Fibroblast of skin of right quadriceps (primary cell): ENCODE measurements at places on chromosomes 2 and 18.

DNA sequence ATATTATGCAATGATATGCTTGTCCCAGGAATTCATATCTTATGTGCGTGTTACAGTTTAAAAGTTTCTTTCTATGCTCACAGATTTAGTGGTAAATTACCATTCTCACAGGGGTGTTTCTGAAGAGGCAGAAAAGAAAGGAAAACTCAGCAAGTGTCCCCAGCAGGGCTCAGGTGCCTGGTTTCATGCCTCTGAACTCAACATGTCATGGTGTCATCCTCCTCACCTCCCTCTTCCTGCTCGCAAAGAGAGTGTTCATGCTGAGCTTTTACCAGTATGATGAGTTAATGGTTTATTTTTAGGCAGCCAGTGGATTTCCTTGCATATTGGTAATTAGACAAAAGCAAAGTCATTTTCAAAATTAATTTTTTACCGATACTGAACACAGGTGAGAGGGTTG lies 492.9 kb upstream of the ZEB2 start:
- DNase-seq, result no peak

GRCh38 chr18:78782951-78783563 lies 196.6 kb upstream of the SALL3 start:
- no peak for DNase-seq

GRCh38 chr2:238848976-238849853 lies 1.3 kb downstream of the TWIST2 start:
- DNase-seq, result peak; percentile 24

DNA sequence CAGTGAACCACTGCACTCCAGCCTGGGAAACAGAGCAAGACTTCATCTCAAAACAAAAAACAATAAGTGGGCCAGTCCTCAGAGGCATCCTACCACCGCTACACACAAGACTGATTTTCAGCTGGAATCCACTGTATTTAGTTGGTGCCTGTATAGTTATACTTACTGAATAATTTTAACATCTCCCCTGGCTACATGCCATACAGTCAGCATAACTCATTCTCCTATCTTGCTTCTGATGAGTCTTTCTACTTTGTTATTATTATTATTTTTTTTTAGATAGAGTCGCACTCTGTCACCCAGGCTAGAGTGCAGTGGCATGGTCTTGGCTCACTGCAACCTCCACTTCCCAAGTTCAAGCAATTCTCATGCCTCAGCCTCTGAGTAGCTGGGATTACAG lies 19.9 kb upstream of the CAB39 start:
- DNase-seq, result no peak

DNA sequence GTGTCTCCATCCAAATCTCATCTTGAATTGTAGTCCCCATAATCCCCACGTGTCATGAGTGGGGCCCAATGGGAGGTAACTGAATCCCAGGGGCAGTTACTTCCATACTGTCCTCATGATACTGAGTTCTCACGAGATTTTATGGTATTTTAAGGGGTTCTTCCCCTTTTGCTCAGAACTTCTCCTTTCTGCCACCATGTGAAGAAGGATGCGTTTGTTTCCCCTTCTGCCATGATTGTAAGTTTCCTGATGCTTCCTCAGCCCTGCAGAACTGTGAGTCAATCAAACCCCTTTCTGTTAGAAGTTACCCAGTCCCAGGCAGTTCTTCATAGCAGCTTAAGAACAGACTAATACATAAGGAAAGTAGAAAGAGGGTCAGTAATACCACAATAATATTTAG lies 480.4 kb downstream of the KCNJ3 start:
- DNase-seq, result no peak

- DNase-seq, result no peak
Measured at GRCh38 chr18:52333860-52334259, 6.1 kb upstream of the DCC start.

DNA sequence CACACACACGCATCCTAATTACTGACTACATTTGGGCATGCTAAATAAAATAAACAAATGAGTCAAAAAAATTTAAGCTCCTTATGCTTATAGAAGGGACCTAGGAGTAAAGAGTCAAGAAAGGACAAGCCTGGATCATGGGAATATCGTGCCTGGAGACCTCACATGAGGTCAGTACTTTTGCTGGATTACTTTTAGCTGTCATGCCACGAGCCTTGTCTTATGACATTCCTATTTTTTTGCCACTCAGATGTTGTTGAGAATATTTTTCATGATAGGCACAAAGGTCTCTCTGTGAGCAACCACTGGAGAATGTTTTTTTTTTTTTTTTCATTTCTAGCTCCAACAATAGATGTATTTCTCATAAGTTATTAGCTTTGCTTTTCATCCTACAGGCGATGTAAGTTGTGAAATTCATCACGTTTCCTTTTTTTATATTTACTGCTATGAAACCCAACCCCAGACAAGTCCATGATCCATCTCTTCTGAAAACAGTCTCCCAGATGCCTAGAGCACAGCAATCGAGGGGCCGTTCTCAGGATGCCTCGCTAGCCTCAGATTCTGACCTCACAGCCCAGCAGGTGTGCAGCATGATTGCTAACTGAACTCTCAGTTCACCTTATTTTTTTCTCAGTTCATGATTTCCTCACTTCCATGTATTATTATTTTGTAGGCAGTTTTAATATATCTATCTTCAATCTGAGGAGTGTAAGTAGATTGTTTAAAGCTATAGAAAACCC lies 464.5 kb downstream of the IRS1 start:
- peak; percentile 44 for DNase-seq
